ENCODE measurements at places on chromosomes 13 and 19. TPM values are rescaled to one million over a fixed set of nuclear protein-coding genes. Genes with fewer than 3 reads are reported as not detected.

CD22 gene
- total RNA-seq = 15.4 TPM

DNA sequence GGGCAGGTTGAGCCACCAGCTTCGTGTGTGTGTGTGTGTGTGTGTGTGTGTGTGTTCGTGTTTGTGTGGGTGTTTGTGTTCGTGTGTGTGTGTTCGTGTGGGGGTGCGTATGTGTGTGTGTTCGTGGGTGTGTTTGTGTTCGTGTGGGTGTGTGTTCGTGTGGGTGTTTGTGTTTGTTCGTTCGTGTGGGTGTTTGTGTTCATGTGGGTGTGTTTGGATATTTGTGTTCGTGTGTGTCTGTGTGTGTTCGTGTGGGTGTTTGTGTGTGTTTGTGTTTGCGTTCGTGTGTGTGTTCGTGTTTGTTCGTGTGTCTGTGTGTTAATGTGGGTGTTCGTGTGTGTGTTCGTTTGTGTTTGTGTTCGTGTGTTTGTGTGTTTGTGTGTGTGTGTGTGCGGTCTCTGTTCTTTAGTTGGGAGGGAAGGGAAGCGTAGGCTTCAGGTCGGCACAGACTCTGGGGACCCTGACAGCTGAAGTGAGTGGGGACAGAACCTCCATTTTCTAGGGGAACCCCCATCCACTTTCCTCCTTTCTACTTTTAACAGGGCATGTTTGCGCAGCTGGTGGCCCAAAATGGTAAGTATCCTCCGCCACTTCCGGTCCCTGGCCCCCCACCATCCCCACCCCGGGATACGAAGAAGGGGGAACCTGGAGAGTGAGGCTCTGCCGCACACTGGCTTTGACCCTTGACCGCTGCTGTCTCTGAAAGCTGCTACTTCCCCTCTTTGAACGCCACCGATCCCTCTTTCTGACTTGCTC is 1.6 kb downstream of the TNFSF9 start:
- H3K27ac ChIP-seq = no peak overlapping the region
- no peaks in the 10 kb centered on the region for H3K36me3 ChIP-seq
- peaks cover 8% of the 10 kb centered on the region for H3K4me1 ChIP-seq
- no peak for DNase-seq
- H3K27me3 ChIP-seq = peaks cover 14% of the 10 kb centered on the region
- no peak overlapping the region for H3K4me3 ChIP-seq

DNA sequence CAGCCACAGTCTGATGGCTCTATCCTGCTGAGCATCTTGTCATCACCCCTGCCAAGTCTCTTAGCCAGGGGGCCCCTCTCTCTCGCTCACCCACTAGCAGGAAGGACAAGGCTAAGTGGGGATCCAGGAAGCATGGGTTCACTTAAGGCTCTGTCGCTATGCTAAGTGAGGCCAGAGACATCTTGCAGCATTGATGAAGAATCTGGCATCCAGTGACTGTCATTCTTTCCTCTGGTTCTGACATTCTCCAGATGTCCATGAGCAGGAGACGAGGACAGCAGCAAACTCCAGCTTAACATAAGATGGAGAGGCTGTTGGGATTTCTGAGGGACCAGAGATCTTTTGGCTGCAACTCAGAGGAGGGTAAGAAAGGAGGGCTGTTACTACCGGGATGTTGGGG is 230.2 kb downstream of the TSHZ3 start:
- H3K27ac ChIP-seq = no peak overlapping the region
- H3K36me3 ChIP-seq = no peaks in the 10 kb centered on the region
- no peaks in the 10 kb centered on the region for H3K27me3 ChIP-seq
- H3K4me1 ChIP-seq = no peaks in the 10 kb centered on the region

DNA sequence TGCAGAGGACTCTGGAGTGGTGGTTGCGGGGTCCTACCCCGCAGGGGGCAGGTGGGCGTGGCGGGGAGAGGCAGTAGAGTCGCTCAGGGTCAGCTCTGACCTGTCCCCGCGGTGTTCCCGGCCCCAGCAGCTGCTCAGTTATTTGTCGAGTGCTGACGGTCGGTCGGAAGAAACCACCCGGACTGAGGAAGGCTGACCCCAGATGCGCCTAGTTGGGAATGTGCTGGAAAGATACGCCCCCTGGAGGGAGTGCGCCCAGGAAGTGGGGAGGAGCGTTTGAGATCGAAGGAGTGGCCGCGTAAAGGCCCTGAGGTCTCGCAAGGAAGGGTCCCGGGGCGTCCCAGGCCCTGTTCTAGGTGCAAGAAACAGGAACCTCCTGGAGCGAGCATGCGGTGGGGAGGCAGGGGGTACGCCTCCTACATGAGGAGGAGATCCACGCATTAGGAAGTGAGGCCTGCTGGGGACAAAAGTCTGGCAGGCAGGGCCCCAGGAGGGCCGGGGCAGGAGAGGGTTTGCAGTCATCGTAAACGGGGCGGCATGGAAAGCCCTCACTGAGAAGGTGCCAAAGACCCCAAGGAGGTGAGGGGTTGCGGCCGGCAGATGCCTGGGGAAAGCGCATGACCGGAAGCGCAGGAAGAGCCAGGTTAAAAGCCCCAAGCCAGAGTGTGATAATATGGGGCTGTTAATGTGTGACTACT is 9.2 kb downstream of the CCDC8 start:
- H3K4me3 ChIP-seq = peak overlapping the region; percentile 68
- peak; percentile 89 for DNase-seq
- H3K27me3 ChIP-seq = no peaks in the 10 kb centered on the region
- no peaks in the 10 kb centered on the region for H3K36me3 ChIP-seq
- peak overlapping the region; percentile 90 for H3K27ac ChIP-seq
- H3K4me1 ChIP-seq = no peaks in the 10 kb centered on the region

Data from kidney (tissue), 22 donors.